ENCODE measurements at places on chromosomes 4 and X.

DNA sequence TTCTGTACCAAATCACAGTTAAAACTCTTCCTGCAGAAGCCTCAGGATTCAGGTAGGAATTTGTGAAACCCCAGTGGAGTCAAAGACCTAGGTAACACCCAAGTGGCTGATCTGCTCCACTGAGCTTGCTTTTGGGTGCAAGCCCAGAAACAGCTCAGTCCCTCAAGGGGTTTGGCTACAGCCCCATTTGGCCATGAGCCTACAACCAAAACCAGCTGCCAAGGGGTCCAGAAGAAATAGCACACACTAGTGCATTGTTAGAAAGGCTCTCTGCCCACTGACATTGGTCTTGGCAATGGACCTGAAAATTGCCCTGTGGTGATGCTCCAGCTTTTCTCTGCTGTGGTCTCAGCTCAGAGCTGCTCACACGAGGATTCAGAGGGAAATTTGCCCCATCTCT is 577.4 kb upstream of the INTU start:
- DNase-seq = peak; percentile 63

DNA sequence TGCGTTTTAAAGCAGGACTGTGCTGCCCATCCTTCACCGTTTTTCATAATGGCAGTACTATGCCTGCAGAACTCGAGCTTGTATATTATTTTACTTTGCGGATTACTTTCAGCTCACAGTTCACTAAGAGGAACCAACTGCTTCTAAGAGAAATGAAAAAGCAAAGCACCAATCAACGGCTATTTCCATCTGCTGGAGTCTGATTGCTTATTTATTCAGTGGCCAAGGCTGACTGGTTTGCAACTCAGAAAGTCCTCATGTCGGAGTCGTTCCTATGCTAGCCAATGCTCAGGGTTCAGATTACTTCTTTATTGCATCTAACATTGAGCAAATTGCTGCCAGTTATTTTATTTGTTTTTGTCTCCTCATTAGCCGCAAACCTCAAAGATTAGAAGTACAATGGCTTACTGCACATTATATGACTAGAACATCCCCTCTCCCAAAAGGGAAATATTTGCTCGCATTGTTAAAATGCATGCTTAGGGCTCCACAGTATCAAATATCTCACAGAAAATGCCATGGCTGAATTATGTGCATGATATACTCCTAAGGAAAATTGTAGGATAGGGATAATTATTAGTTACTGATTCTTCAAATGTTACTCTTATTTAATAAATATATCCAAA is 1628.2 kb upstream of the ADGRL3 start:
- DNase-seq = peak; percentile 45

DNA sequence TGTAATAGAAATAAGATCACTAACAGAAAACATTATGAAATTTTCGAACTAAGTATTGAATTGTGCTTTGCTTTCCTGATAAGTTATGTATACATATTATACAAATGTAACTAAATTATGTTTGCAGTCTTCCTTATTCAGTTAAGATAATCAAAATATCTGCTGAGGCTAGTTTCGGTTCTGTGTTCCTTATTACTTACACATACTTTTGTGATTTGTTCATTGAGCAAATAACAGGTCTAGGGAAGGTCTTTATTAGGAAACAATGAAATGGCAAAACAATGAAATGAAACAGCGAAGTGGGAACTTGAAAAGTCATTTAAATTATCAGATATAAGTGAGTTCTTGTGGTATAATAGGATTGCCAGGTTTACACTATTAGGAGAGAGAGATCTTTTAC is 352.4 kb downstream of the GRIA2 start:
- no peak for DNase-seq

- DNase-seq = no peak
Observed at GRCh38 chr4:77821775-77822174, 2.6 kb upstream of the CNOT6L start.

GRCh38 chr4:80183250-80184052 is 13.9 kb upstream of the PRDM8 start:
- no peak for DNase-seq

DNA sequence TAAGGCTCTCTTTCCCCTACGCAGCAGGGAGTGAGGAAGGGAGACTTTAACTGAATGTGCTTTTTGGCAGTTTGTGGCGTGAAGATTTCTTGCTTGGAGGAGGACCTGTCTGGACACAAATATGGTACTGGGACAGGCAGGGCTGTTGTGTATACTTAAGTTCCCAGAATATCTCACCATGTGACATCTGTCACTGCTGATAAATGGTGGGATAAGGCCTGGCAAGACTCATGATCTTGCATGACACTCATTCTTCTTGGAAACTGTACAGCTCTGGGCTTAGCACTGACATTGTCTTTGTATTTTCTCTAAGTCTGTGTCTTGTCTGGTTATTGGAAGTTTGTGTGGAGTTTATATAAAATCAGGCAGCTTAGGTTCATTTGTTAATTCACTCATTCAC is 93.1 kb downstream of the STK32B start:
- no peak for DNase-seq

- no peak for DNase-seq
Observed at GRCh38 chr4:129966175-129966574, 870.2 kb downstream of the C4orf33 start.

- peak; percentile 14 for DNase-seq
Observed at GRCh38 chr4:176001151-176002006, 64.3 kb upstream of the WDR17 start.

DNA sequence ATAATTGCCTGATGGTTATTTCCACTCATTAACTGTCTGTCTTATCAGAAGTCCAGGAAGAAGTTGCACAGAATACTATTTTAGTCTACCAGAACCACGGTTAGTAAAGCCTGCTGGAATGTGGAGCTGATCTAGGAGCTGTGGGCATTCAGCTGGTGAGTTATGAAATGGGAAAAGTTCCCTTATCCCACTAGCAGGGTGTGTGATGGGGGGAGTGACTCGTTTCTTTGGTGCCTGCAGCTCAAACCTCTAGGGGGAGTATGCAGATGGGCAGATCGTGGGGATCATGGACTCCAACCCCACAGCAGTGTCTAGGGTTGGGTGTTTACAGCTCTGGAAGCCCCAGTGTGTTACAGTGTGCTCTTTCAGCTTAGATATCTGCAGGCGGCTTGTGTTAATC is 305.7 kb upstream of the BOD1L1 start:
- no peak for DNase-seq

DNA sequence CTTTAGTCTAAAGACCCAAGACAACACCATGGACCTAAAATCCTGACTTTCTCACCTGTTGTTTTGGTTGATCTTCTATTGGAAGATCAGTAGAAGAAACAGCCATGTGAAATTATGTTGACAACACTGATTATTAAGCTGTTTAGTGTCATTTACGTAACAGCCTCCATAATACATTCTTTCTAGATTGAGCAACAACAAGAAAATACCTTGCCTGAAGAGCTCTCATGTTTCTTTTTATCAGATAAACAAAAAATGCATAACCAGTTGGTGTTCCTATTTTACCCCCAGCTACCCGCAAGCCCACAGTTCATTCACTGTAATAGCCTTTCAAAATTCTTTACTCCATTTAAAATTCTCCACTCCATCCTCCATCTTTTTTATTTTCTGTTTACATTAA is 20.5 kb downstream of the GPC4 start:
- DNase-seq = no peak

DNA sequence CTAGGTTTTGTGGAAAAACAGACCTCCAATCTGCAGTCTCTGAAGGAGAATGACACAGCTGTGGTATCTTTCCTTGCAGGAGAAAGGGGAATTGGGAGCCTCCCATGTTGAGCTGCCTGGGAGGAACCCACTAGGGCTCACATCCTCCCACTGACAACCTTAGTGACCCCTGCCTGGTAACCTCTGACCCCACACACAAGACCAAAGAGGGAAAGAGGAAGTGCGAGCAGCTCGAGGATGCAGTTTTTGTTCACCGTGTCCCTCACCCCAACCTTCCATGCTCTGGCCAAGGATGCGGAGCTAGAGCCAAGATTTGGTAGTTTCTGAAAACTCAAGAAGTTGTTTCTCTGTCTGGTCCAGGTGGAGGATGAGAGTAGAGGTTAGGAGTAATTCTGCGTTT is 5.4 kb upstream of the ZXDA start:
- DNase-seq = no peak

DNA sequence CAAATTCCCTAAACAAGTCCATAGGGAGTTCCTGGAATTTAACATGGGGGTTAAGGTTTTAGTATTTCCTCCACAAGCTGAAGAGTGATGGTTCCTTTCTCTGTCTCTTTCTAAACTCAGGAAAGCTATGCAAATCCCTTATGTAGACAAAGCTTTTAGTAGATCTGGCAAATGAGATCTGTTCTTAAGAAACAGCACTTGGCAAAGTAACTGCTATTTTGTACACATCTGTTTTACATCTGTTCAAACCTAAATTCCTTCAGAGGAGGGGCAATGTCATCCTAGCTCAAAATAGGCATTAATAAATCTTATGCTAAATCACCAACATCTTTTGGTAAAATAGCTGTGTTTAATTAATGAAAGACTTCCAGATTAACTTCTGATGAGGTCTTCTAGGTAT is 137.8 kb upstream of the TBC1D9 start:
- no peak for DNase-seq

GRCh38 chrX:3351276-3351675 is 4.8 kb upstream of the MXRA5 start:
- DNase-seq = no peak

DNA sequence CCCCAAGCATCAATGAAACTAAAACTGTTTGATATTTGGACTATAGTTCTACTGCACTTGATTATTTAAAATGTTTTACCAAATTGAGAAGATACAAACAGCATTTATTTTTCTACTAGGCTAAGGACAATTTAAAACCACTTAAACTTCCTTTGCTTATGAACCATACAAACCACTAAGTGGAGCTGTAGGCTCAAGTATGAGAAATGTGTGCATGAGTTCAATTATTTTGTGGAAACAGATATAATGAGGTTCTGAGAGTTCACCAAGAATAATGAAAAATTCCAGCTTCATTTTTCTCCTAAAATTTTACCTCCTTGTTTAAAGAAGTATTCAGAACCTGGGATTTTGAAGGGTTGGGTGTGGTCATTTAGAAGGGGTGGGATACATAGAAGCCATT is 63.1 kb downstream of the SERPINA7 start:
- DNase-seq = no peak

DNA sequence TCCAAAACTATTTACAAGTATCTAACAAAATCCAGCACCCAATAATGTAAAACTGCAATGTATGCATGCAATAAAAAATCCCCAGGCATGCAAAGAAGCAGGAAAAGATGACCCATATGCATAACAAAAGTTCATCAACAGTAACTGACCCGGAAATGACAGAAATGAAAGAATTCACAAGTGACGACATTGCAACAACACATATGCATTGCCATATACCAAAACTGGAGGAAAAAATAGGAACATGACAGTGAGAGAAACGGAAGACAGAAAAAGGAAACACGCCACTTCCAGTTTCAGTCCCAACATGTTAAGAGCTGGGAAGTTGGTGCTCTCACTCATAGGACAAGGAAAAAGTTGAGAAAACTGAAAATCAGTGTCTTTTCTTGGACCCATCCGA is 154.6 kb downstream of the EVC2 start:
- no peak for DNase-seq

- no peak for DNase-seq
Observed at GRCh38 chrX:35858906-35859305, 60.6 kb upstream of the CFAP47 start.

- no peak for DNase-seq
Observed at GRCh38 chr4:77367638-77368037, 210.6 kb downstream of the CCNG2 start.

DNA sequence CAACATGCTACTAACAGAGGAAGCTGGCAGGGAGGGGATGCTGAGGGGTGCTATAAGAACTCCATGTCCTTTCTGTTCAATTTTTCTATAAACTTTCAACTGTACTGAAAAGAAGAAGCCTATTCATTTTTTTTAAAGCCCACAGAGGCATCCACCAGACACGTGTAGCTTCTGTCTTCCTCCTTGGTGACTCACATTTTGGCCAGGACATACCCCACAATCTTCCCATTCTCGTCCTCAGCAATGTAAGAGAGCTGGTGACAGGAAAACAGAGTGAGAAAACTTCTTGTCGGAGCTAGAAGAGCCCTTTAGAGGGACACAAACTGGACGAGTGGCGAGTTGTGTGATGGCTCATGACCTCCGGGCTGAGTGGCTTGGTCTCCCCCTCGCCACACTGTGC is 1.1 kb downstream of the NAA10 start:
- no peak for DNase-seq

DNA sequence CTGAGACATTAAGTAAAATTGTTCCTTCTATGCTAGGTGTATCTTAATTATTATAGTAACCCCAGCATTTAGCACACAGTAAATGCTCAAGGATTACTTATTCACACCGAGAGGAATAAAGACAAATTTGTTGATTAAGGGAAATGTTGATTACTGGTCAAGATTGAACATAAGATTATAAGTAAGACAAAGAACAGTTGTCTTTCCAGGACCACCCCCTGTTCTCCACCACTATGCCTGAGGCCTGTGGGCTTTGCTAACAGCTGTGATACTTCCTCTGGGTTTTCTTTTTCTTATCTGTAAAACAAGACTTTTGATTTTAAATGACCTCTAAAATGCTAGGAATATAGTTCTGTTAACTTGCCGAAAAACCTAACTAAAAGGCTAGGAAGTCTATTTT is 128.0 kb downstream of the DCLK2 start:
- DNase-seq = no peak

GRCh38 chrX:106208154-106208553 is 40.0 kb downstream of the PWWP3B start:
- no peak for DNase-seq

Measured in COR-L47 (cell line).